ENCODE measurements at places on chromosomes 3 and 15. TPM values are rescaled to one million over a fixed set of nuclear protein-coding genes. Genes with fewer than 3 reads are reported as not detected.
A peak's percentile ranks its signal among the peaks of the same experiment; 100 is the strongest.

The C15orf40 gene
- polyA plus RNA-seq, result 20.8 TPM

The SPSB4 gene
- polyA plus RNA-seq, result not detected

The SIDT1 gene
- 0.01 TPM for polyA plus RNA-seq

The MYH15 gene
- polyA plus RNA-seq, result 0.24 TPM

The TRAIP gene
- polyA plus RNA-seq, result 2.5 TPM

The PCSK6 gene
- 1.5 TPM for polyA plus RNA-seq

The TGM4 gene
- not detected for polyA plus RNA-seq

The MORC1 gene
- polyA plus RNA-seq, result not detected

The NPAP1 gene
- not detected for polyA plus RNA-seq

The SKOR1 gene
- 0.02 TPM for polyA plus RNA-seq

DNA sequence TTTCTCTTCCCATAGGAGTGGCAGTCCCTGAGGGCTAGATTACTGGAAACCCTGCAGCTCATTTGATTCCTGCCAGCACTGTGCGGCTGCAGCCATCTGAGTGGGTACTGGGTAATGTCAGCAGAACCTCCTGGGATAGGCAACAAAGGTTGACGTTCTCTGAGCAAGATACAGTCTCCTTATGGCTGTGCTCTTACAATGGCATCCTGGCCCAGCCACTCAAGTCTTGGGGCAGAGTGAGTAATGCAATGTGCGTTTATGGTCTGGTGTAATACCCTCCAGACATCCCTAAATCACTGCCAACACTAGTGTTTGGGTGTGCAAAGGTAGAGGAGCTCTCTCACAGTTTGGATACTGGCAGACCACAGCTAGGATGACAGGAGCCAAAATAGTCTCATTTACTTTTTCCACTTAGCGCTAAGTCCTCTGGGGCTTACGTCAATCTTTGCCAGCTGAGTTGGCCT lies 775.8 kb downstream of the ZNF385D start:
- DNase-seq, result peak; percentile 4

DNA sequence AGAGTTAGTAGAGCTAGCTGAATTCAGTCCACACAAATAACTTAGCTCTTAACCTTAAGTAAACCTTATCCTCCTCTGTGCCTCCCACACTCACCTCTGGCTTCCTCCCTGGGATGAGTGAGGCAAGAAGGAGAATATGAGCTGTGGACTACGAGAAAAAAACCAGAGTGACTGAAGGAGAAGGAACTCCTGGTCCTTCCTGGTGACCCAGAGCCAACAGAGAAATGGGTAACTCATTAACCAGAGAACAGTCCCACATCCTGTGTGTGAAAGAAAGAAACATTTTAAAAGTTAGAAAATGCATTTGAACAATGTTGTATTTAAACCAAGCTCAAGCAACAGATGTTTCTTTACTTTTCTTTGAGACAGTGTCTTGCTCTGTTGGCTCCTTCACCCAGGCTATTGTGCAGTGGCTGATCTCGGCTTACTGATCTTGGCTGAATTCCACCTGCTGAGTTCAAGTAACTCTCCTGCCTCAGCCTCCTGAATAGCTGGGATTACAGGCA lies 27.5 kb upstream of the FAM81A start:
- no peak for DNase-seq

DNA sequence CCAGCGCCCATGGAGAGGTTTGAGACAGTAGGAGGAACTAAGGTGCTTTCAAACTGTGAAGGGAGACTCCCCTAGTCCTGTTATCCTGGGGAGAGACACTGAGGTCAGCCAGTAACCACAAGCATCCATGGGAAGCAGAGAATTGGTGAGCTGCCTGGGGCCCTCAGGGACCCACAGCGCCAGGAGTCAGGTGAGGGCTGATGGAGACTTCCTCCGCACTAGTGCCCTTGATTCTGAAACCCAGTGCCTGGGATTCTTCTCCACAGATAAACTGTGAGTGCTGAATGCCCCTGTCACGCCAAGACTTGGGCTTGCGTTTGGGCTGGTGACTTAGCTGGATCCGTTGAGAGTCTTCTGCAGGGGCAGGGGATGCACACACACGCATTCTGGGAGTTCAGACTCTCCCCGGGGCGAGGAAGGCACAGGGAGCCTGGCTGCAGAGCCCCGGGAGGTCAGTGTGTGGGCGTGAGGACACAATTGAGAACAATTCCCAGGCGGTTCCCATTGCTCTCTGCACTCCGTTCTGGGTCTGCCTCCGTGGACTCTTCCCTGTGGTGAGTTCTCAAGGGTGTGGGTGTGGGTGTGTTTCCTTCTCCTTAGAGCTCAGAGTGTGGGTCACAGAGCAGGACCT lies 37.9 kb upstream of the SLCO2A1 start:
- no peak for DNase-seq

DNA sequence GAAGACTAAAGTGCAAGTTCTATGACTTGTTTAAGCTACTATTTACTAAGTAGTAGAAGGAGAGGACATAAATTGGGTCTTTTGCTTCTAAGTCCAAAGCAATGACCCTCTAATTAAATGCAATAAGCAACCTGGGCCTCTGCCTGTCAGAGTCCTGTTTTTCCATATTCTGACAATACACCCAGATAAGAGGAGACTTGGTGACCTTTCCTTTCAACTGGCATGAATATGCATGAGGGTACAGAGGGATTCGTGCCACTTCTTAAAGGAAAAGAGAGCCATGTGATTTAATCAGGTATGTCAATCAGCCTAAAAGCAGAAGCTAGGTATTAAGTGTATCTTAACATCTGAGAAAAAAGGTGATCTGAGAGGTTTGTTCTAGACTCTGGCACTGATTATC lies 50.7 kb upstream of the FGF7 start:
- no peak for DNase-seq

GRCh38 chr3:53122933-53123305 lies 7.3 kb downstream of the RFT1 start:
- DNase-seq, result no peak

DNA sequence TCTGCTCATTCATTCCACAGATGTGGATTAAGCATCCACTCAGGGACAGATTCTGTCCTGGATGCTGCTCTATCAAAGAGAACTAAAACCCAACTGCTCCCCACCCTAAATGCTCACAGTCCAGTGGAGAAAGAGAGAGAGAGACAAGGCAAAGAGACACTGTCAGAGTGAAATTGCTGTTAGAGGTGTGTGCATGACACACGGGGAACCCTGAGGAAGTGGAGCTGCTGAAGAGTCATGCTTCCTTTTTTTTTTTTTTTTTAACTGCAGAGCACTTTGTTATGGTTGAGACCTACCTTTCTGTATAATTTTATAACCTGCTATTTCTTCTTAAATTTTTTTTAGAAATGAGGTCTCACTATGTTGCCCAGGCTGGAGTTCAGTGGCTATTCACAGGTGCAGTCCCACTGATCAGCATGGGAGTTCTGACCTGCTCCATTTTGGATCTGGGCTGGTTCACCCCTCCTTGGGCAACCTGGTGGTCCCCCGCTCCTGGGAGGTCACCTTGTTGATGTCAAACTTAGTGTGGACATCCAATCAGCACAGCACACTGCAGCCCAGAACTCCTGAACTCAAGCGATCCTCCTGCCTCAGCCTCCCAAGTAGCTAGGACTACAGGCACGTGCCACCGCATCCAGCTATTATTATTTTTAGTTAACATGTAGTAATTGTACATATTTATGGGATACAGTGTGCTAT lies 18.2 kb upstream of the PSTPIP1 start:
- DNase-seq, result no peak

DNA sequence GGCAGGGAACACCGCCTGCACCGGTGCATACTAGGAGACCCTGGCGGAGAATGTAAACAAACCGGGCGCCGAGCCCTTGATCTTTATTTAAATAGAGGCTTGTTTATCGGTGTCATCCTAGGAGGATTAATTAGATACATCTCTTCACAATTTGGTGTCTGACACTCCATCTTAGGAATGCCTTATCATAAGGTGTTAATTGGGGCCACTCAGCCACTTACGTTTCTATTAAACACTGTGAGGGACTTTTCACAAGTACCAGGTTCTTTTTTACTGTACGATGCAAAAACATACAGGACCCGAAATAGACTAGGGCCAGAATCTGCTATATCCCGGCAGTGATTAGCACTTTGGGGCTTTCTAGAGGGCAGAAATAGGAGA lies 8.0 kb downstream of the EOMES start:
- no peak for DNase-seq

DNA sequence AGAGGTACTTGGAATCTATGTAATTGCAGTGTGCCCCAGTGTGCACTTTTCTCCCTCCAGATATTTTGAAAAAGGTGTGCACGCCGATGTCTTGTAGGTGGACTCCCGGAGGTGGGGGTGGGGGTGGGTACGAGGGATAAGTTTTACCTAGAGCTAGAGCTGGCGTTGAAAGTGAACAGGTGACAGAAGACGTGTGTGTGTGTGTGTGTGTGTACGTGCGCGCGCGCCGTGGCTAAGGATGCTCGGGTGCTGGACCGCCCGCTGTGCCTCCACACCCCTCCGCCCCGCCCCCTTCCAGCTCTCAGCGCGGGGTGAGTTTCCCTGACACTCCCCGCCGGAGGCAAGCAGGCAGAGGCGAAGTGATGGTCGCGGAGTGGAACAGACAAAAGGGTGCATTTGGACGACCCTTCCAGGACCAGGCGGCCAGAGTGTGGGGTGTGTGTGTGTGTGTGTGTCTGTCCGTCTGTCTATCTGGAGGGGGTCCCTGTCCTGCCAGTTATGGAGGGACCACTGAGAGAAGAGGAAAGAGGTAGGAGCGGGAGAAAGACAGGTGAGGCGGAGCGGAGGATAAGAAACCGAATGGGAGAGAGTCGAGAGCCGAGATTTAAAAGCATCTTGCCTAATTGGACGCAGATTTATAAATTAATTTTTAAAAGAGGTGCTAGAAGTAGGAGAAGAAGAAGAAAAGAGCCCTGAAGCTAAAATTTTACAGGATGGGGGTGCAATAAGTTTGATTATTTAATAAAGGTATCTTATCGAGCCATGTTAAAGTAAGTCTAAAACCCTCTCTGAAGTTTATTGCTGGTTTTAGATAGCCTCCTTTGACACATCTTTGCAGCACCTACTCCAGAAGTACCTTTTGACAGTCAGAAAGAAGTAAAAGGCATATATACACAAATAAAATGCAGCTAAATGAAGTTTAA lies 335.8 kb upstream of the THRB start:
- DNase-seq, result no peak

GRCh38 chr3:13019243-13020095 lies 53.8 kb downstream of the IQSEC1 start:
- DNase-seq, result peak; percentile 83

- no peak for DNase-seq
Observed at GRCh38 chr3:8981700-8982099, 18.4 kb upstream of the RAD18 start.

DNA sequence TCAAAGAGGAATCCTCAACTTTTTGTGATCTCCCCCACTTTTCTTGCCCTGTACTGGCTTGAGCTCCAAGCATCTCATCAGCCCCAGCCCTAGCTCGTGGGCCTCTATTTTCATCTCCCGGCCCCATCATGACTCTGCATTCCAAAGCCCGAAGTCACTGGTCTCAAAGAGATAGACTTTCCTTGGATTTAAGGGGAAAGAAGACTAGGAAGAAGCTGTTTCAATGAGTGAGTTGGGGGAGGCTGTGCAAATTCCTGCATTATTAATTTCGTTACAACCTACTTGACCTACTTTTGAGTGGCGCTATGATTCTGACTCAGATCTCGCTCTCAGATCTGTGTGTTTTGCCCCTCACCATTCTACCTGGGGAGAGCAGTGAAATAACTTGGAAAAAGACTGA lies 266.6 kb upstream of the TBL1XR1 start:
- DNase-seq, result peak; percentile 93

DNA sequence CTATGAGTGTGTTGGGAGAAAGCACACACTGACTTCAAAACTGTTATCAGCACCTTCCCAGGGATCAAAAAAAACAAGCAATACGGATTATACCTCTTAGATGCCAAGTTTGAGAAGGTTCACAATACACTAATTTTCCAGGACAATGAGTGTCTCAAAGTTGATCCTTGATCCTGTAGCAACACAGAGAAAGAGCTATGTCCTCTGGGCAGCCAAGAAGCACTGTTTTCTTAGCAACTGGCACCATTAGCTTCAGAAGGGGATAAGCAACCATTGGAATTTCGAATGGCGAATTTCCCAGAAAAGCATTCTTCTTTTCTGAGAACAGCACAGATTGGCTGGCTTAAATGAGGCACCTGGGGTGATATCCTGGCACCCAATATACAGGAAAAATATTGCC lies 270.3 kb upstream of the RORA start:
- DNase-seq, result no peak

GRCh38 chr15:58988006-58988785 lies 733 bp downstream of the RNF111 start:
- DNase-seq, result peak; percentile 48

DNA sequence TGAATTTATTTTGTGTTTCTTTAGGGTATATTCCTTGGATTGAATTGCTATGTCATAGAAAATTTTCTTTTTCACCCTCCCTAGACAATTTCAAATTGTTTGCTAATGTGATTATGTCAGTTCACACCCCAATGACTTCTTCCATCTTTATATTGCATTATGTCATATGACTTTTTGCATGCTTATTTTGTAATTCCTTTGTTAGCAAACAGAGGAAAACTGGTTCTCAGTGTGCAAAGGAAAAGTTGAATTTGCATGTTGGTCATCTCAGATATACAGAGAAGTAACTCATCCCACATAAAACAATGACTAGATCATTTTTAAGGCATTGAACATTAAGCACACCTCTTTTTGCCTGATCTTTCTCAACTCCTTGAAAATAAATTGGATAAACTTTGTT lies 3.3 kb upstream of the RNF13 start:
- DNase-seq, result no peak

DNA sequence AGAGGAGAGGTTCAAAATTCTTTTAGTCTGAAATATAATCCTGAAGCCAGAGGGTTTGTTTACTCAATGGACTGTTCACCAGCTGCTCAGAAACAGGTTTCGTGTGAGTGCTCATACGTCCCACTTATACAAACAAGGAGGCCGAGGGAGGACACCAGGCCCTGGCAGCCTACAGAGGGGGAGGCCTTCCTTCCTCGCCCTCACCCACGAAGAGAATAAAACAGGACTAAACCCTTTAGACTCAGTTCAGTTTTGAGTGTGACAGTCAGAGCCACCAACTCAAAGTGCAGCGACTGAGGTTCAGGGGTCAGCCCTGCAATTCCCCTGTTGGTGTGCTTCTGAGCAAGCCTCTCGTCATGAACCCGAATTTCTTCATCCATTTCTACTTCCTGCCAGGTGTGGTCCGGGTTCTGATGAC lies 17.3 kb downstream of the FAM174B start:
- peak; percentile 24 for DNase-seq

GRCh38 chr15:78225783-78226541 lies 8.4 kb downstream of the ACSBG1 start:
- no peak for DNase-seq

- no peak for DNase-seq
Observed at GRCh38 chr3:71912839-71913495, 128.0 kb upstream of the PROK2 start.

Data from fibroblast of lung (primary cell).